ENCODE measurements at places on chromosomes 3 and 15.
A peak's percentile ranks its signal among the peaks of the same experiment; 100 is the strongest.

- no peak for DNase-seq
Measured at GRCh38 chr3:73080216-73080966, 18.9 kb downstream of the EBLN2 start.

DNA sequence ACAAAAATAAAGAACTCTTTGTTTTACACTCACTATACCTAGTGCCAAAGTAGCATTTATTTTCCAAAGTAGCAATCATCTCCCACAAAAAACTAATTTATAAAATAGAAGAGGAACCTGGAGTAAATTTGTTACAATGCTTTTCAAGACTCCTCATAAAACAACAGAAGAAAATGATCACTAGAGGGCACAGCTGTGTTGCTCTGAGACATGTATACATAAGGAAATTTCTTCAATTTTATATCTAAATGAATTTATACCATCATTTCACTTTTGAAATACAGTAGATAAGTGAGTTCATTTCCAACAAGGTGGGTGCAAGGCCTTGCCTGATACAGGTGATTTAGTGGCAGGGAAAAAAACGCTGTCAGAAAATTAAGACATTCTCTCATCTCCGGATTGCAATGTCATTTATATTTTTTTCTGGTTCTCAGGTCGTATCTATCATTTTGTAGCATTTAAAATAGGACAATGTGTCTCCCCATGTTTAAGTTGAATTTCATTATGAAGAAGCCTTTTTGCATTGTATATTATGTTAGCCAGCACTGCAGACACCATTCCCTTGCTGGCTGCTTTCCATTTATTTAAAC, 25.3 kb upstream of the ARHGEF26 start:
- DNase-seq: no peak

DNA sequence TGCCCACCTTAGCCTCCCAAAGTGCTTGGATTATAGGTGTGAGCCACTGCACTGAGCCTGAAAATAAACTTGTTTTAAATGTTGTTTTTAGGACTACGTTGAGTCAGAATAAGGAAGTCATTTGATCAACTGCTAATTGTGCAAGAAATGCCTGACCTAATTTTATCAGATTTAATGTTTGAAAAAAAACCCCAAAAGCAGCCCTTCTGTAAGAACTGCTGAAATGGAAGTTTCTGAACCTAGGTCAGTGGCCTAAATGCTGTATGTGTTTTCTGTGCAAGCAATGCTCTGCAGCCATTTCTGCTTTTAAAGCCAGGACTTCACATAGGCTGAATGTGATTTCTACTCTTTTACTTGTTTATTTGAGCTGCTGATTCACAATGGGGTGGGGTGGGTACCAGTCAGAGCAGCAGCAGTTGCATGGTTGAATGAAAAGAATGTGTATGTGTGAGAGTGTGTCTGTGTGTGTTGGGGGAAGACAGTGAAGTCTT, 6.6 kb downstream of the GPX1 start:
- DNase-seq: peak; percentile 65

GRCh38 chr15:60804986-60805949, 326.3 kb upstream of the ICE2 start:
- DNase-seq: no peak

GRCh38 chr3:107189158-107189791, 188.0 kb upstream of the CCDC54 start:
- DNase-seq: no peak

- DNase-seq: no peak
Measured at GRCh38 chr15:72176159-72176558, 21.4 kb downstream of the GRAMD2A start.

DNA sequence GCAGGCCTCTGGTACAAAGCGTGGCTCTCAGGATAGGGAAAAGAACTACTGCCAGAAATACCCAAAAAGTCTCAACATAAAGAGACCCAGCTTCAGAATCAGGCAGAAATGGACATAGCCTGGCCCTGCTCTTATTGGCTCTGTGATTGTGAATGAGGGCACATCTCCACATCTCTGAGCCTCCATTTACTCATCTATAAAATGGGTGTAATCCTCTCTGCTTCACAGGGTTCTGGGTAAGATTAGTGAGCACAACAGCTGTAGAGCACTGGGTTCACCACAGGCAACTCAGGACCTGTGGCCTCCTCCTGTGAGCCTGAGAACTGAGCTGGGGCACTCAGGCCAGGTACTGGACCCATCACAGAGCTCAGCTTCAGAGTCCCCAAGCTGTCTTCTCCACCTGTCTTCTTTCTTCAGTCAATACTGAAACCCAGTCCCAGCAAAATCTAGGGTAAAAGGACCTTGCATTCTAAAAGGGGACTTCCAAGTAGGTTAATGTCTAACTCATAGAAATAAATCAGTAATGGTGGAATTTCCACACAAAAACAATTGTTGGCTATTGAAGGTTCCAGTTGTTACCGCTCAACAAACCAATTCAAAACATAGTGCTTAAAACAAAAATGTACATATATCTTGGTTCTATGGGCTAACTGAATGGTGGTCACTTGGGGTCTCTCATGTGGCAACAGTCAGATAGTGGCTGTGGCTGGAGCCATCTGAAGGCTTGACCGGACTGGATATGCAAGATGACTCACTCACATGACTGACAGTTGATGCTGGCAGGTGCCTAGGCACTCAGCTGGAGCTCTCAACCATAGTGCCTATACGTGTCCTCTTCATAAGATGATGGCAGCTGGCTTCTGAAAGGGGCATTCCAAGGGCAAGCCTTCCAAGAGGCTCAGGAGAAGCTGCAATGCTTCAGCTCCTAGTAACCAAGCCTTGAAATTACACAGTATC, 47.3 kb downstream of the TRIM42 start:
- DNase-seq: no peak

GRCh38 chr3:49703443-49703927, 14.1 kb downstream of the RNF123 start:
- DNase-seq: peak; percentile 29

- DNase-seq: no peak
Measured at GRCh38 chr3:171755656-171756055, 54.6 kb downstream of the PLD1 start.

- no peak for DNase-seq
Measured at GRCh38 chr3:134772591-134772990, 22.5 kb upstream of the EPHB1 start.

- no peak for DNase-seq
Measured at GRCh38 chr3:101994386-101994785, 145.1 kb downstream of the NFKBIZ start.

DNA sequence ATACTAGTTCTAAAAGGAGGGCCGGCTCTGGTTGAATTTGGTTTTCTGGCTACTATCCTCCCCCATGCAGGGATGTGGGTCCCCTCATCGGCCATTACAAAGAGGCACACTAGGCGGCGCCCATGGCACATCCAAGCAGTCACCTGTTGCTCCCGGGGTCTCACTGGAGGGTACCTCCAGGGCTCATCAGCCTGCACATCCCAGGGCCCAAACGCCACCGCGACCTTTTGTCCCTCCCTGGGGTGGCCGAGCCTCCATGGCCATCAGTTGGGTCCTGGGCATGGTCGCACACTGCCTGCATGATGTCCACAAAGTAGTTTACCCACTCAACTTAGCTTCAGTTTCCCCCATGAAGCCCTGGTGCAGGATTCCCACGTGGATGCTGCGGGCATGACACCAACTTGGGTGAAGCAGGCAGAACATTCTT, 28.3 kb downstream of the IDH3A start:
- peak; percentile 28 for DNase-seq

- DNase-seq: no peak
Measured at GRCh38 chr3:100647657-100648056, 38.3 kb downstream of the ADGRG7 start.

DNA sequence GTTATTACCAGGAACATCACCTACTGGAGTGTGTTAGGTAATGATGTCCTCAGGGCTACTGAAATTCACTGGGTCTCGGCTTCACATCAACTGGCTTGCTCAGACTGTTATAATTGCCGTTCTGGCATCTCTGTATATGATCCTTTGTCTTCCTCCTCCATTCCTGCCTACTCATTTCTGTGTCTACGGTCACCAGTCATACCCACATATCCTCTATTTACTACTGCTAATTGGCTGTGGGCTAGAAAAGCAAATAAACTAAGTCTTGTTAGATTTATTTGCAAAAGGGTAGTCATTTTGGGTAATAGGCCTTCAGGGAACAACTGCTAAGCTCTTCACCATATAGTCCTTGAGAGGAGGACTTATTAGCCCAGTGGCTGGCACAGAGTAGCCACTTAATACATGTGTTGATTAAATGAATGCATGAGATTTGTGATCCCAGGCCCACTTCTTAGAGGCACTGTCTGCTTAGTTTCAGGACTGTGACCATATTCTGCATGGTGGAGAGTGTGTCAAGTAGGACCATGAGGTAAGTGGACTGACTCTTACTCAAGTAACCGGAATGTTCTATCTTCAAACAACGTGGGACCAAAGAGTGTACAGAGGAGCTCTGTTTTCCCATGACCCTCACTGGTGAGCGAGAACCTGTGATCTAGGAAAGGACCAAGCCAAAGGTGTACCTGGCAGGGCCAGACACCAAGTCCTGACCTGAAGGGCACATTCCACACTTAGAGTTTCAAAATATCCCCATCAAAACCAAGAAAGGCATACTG, 13.2 kb downstream of the ZDHHC3 start:
- DNase-seq: no peak

DNA sequence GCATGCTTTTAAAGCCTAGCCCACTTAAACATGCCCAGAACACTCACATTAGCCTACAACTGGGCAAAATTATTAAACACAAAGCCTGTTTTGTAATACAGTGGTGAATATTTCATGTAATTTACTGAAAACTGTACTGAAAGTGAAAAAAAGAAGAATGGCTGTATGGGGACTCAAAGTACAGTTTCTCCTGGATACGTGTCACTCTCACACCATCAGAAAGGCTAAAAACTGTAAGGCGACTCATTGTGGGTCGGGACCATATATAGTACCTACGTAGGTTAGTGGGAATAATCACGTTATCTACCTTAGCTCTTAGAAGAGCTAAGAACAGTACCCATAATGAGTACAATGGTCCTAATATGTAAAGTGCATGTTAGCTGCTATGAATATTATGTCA, 80.2 kb upstream of the SPATA12 start:
- no peak for DNase-seq

DNA sequence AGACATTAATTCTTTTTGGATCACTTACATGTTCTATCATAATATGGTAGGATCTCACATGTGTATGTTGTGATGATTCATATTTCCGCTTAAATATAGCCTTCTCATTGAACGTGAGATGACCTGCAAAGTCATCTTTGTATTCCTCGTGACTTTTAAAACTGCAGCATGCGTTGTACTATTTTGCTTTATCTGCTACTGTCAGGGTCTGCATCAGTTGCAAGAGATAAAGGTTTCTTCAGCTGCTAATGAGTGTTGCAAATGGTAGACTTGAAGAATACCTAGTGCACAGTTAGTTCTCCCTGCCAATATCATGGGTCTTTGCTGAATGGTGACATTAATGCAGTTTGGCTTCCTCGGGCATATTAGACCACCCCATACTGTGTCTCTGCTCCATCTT, 31.8 kb downstream of the REC114 start:
- no peak for DNase-seq

- DNase-seq: no peak
Measured at GRCh38 chr3:39191111-39191510, 1.3 kb downstream of the XIRP1 start.

DNA sequence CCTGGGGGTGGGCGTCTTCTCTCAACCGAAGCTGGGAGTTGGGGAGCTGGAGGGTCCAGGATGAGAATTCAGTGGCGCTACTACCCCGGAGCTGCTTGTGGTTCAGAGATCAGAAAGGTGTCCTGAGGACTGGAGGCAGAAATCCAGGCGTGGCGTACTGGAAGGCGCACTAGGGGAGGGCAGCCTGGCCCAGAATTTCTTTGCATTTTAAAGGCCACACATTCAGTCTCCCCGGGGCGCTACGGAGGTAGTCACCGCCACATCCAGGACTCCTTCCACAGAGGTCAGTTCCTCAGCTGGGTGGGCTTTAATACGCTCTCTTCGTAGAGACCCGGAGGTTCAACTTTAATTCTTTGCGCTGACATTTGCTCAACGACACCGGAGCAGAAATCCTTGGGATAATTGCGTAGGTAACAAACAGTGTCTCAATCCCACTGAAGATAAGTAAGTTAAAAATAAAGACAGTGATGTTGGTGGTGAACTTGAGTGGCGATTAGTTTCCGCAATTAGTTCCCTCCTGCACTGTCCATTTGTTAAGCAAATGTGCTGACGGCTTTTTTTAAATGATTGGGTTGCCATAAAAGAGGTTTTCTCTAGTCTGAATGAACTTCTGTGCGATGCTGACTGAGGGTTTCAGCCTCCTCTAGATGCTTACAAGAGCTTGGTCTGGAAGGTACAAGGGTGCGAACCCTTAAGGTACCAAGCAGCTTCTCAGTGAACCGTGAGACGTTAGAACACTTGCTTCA, 535 bp downstream of the MCTP2 start:
- DNase-seq: no peak

GRCh38 chr3:172782235-172782634, 31.7 kb downstream of the ECT2 start:
- no peak for DNase-seq

- no peak for DNase-seq
Measured at GRCh38 chr15:56786966-56787365, 53.7 kb upstream of the ZNF280D start.

DNA sequence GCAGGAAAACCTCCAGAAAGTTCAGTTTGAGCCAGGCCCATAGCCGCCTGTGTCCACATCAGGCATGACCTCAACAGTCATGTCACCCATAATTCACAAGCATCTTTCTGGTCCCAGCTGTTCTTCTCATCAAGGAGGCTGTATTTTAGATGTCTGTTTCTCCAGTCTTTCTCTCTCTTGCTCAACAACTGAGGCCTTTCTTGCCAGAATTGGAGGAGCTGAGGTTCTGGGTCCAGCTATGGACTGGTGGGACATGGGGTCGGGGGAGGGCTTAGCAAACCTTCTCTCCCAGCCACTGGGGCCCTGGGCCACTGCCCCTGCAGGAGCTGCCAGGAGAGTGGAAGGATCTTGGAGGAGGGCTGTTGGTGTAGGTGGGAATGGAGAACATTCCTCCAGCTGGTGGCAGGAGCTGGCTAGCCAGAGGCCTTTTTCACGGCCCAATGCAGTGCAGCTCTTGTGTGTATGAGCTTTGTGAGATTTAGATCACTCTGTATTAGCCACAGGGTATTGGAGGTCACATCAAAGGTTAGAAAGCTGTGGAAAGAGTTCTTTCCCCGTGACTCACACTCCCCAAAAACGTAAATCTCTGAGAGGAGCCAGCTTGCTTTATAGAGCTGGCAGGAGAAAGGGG, 23.5 kb downstream of the MAGEF1 start:
- peak; percentile 22 for DNase-seq

- peak; percentile 35 for DNase-seq
Measured at GRCh38 chr3:187669675-187670504, at the start of gene SST. SST (minus strand) TSS chr3:187670394; CDS start chr3:187670291, 103 bp downstream.

- DNase-seq: no peak
Measured at GRCh38 chr3:60289341-60290121, 961.7 kb downstream of the FHIT start.

GRCh38 chr3:59940718-59941117, 890.9 kb upstream of the CFAP20DC start:
- no peak for DNase-seq
